ENCODE measurements at places on chromosomes 2 and 18.

DNA sequence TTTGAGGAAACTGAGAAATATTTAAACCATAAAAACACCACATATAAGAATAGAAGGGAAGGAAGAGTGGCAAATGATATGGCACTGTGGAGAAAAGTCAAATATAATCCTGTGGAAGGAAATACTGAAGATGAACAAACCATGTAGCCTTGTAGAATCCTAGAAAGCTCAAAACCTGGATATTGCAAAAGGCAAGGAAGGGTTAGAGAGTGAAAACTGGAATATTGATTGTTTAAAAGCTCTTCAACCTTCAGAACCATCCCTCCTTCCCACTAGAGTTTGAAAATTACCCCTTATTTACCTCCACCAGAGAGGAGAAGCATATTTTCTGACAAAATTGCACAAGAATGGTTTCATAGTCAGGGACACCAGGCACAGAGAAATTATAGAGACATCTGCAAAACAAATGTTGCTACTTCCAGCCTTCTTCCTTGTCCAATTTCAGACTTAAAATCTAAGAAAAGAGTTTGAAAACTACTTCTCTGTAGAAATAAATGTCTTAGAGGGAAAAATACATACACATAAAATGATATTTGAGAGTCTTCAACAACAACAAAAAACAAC is 48.0 kb downstream of the ANTXR1 start:
- no peak for DNase-seq

GRCh38 chr2:25894135-25894830 is 16.0 kb upstream of the ASXL2 start:
- peak; percentile 70 for DNase-seq

DNA sequence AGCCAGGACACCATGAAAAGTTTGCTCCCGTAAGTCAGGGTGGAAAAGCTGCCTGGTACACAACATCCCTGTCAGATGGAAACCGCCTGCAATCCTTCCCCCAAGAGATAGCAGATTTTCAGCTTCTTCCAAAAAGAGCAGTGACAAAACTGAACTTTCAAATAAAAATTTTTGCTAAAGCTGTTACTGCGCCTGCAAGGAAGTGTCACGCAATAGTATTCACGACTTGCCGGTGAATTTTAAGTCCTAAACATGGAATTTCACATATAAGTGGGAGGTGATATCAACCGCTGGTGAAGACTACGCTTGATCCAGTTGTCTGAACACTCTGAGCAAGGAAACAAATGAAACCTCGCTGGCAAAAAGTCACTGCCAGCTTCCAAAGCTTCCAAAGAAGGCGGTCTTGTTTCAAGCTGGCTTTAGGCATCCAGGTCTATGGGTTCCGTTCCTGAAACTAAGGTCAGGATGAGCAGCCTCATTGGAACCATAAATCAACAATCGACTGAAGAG is 2.8 kb downstream of the COL6A3 start:
- no peak for DNase-seq

DNA sequence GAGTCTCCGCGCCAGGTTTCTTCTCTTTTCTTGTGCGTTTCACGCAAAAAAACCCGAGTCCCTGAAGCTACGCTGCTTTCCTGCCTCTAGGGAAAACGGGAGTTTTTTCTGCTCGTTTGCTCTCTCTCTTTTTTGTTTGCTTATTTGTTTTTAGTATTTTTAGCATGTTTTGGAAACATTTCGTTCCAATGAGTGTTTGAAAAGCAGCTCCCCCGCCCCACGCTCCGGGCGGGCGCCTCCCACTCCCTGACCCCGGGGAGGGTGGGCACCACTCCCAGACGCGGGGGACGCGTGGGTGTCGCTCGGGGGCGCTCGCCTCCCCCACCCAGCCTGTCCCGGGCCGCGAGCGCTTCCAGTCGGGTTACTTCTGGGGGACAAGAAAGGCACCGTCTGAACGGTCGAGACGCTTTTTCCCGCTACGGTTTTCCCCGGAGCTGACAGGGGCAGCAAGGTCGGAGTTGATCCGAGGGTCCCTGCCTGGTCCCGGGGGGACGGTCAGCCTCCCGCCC is 446 bp upstream of the EFHD1 start:
- DNase-seq: peak; percentile 85

- DNase-seq: peak; percentile 83
These were observed 325.6 kb upstream of the VRK2 start for GRCh38 chr2:57720728-57721627.

DNA sequence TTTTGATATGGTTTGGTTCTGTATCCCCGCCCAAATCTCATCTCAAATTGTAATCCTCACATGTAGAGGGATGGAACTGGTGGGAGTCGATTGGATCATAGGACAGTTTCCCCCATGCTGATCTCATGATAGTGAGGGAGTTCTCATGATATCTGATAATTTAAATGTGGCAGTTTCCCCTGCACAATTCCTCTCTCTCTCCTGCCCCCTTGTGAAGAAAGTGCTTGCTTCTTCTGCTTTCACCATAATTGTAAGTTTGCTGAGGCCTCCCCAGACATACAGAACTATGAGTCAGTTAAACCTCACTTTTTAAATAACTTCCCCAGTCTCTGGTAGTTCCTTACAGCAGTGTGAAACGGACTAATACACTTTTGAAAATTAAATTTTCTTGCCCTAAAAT is 12.3 kb upstream of the KCNJ3 start:
- DNase-seq: no peak

DNA sequence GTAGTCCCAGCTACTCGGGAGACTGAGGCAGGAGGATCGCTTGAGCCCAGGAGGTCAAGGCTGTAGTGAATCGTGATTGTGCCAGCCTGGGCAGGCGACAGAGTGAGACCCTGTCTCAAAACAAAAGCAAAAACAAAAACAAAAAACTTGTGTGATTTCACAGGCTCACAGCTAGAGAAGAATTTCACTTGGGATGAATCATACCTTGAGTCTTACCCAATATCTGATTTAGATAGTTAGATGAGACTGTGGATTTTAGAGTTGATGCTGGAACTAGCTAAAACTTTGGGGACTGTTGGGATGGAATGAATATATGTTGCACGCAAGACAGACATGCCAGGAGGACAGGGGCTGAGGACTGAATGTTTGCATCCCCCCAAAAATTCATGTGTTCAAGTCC is 4.4 kb downstream of the ANKRD29 start:
- DNase-seq: no peak

GRCh38 chr2:204127238-204127637 is 190.7 kb downstream of the ICOS start:
- no peak for DNase-seq

GRCh38 chr2:172427990-172428831 is 825 bp downstream of the ITGA6 start:
- DNase-seq: no peak

- no peak for DNase-seq
These were observed 17.3 kb upstream of the SPP2 start for GRCh38 chr2:234033174-234033573.

DNA sequence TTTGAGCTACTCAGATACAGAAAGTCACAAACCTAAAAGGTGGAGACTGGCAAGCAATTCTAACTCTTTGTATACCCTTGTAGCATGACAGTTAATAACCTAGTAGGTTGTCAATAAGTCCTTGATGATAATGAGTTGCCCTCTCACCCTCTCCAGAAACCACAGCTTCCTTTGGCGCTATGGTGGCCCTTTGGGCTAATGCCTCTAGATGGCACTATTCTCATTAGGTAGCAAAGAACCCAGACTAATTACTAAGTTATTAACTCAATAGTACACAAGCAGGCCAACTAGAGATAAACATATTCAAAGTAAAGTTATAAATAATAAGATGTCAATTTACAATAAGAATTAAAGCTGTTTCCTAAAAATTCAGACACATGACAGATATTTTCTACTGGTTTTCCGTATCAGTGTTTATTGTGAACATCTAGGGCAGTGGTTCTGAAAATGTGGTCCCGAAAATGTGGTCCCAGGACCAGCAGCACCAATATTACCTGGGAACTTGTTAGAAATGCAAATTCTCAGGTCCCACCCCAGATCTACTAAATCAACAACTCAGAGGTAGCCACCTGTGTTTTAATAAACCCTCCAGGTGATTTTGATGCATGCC is 41.1 kb downstream of the LDAH start:
- DNase-seq: no peak

DNA sequence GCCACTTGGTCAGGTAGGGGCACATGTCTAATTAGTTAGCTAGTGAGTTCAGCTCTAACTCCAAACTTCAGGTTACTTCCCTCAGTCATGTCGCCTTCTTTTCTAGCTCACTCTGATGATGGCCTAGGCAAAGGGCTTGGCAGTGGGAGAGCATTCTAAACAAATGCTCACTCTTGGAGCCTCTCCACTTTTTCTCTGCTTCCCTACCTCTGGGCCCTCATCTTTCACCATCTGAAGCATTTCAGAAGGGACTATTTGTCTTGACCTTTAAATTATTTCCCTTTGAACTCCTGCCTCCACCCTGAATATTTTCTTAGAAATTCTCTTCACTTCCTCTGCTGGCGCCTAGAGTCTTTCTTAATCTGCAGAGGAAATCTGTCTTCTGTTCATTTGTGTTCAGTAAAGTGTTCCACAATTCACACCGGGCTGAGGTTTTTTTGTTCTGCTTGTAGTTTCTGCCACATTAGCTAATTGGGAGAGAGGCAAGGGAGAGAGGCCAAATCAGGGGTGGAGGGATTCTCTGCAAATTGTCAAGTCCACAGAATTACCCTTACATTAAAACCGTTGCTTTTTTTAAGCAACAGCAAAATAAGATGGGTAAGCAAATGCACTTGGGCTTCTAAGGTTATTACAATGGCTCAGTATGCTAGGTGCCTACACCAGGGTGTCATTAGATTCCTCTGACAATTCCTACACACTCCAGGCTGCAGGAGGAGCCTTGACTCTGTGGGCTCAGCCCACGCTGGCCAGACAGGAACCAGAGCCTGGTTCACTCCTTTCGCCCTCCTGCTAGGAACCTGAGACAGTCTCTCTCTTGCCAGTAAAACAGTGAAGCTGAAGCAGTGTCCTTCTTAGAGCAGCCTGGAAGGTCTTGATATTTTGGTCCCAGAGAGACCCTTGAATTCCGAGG is 5.5 kb downstream of the MSGN1 start:
- no peak for DNase-seq

GRCh38 chr2:227146456-227146855 is 17.5 kb downstream of the COL4A4 start:
- no peak for DNase-seq

DNA sequence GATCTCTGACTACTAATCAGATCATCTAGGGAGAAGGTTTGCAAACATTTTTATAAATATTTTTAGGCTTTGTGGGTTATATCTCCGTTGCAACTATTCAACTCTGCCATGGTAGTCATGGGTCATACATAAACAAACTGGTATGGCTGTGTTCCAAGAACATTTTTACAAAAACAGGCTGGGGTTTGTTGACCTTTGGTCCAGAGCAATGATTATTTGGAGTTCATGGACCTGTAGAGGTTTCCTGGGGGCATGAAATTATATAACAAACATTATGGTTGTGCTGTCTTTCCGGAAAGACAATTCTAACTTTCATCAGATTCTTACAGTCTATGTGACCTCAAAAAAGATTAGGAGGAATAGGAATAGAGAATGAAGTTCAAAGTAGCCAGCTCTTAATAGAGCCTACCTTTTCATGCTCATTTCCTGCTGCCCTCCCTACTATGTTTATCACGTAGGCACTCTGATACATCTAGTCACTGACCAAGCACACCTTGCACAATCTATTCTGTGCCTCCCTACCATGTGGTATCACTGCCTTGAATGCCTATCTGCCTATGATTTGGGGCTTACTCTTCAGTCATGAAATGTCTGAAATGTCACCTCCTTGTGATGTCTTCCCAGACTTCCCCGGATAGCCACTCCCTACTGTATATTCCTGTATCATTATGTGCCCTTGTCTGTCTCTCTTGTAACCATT is 102.4 kb upstream of the SCN1A start:
- DNase-seq: no peak

GRCh38 chr2:48865704-48866103 is 110.2 kb upstream of the LHCGR start:
- no peak for DNase-seq

DNA sequence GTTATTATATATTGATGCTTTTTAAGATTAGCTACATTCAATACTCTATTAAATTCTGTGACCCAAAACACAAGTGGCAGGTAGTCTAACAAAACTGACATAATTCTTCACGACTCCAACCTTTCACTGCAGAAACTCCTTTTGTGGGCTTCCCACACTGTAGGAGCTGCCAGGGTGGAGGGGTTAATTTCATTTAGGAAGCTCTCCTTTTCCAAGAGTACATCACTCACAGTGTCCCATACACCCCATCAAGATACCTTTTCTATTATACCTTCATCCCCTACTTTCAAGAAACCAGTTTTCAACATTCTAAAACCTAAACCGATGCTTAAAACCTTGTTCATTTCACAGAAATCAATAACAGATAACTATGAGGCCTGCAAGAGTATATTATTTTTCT is 825 bp downstream of the THUMPD2 start:
- no peak for DNase-seq

DNA sequence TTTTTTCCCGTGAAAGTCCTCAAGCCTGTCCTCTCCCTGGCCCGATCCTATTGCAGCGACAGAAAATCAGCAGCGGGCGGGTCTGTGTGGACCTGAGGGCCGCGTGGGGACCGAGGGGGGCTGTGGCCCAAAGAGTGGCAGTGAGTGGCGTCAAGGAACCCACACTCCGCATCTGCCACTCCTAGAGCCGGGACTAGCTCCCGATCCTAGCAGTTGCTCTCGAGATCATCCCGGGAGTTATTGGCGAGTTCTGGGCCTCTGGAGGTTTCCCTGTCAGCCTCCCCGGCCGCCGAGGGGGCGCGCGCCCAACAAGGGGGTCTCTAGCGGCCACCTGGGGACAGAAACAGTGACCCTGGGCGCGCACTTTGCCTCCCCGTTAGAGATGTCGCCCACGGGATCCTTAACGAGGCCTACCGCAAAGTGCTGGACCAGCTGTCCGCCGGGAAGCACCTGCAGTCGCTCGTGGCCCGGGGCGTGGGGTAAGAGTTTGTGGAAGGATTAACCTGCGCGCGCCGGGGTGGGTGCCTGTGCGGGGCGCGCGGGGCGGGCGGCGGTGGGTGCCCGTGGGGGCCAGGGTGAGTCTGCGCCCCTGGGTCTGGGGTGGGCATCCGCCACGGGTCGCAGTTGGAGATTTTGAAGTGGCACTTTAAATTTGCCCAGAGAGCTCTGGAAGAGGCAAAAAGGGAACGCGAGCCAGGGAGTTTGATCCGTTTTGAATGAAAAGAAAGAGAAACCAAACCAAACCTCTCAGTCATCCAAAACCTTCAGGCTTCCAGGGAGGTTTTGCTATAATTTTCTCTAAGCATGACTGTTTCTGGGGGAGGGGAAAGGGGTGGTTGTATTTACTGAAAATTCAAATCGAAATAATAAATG is 3.5 kb downstream of the ADCYAP1 start:
- DNase-seq: no peak

GRCh38 chr2:33791625-33792024 is 192.5 kb upstream of the FAM98A start:
- no peak for DNase-seq

GRCh38 chr2:238580486-238580885 is 153.8 kb downstream of the ASB1 start:
- DNase-seq: no peak

- DNase-seq: no peak
These were observed 46.5 kb downstream of the KCNIP3 start for GRCh38 chr2:95343429-95344214.

GRCh38 chr2:26685989-26686839 is 6.3 kb upstream of the KCNK3 start:
- DNase-seq: no peak
